ENCODE measurements at places on chromosomes 5 and 9.

DNA sequence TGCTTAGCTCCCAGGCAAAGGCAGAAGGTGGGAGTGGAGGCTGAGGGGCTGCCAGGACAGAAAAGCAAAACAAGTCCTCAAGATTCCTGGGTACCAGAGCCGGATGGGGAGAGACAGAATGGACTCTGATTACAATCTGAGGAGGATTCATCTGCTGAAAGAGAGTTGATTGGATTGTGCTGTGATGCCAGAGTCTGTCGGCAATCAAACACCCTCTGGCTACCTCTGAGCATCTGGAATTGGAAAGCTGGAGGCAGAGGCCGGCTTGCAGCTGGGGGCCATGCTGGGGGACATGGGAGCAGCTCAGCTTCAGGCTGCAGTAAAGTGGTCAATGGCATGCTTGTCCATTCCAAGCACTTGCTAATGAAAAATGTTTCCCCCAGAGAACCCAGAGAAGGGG lies 59.3 kb downstream of the ASTN2 start:
- no peak for DNase-seq

DNA sequence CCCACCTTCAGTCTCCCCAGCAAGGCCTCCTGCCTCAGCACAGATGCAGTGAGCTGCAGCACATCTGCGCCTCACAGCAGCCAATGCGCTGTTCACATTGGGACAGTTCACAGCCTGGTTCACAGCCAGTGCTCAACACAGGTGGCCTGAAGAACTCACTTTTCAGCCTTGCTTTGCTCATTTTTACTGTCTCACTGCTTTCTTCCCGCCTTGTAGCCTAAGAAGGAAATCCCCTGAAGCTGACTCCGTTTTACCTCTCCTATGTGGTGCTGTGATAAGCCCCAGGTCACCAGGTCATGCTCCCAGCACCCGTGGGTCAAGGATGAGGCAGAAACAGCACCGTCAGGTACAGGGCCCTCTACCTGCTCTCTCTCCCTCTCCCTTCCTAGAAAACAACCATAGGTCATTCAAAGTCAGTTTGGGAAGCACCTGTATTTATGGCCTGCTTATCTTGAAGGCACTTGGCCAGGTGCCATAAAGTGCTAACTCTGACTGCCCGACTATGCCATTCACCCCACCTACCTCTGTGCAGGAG lies 1.1 kb downstream of the GCNT4 start:
- no peak for DNase-seq

DNA sequence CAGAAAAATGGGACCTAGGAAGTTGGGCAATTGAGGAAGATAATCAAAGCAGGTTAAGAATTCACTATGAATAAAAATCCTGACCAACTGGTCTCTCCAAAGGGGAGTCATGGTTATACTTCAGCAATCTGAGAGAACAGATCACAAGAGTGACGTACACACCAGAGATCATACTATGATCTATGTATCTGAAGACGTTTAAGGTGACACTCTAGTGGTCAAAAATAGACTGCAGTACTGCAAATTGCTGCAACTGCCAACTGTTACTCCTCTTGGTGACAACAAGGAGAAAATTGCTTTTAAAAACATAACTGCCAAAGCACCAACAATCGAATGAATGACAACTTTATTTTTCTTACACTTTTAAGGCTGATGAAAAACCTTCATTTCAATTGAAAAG lies 4.9 kb downstream of the AK6 start:
- no peak for DNase-seq

GRCh38 chr9:131732061-131732526 lies 7.8 kb downstream of the RAPGEF1 start:
- DNase-seq = no peak

- DNase-seq = no peak
Measured at GRCh38 chr5:893711-894110, 1.0 kb downstream of the TRIP13 start.

Measured in activated naive CD4-positive, alpha-beta T cell (primary cell).